ENCODE measurements at places on chromosomes 2 and 18. TPM values are rescaled to one million over a fixed set of nuclear protein-coding genes. Genes with fewer than 3 reads are reported as not detected.

Gene CARF
- 8.7 TPM for total RNA-seq

DNA sequence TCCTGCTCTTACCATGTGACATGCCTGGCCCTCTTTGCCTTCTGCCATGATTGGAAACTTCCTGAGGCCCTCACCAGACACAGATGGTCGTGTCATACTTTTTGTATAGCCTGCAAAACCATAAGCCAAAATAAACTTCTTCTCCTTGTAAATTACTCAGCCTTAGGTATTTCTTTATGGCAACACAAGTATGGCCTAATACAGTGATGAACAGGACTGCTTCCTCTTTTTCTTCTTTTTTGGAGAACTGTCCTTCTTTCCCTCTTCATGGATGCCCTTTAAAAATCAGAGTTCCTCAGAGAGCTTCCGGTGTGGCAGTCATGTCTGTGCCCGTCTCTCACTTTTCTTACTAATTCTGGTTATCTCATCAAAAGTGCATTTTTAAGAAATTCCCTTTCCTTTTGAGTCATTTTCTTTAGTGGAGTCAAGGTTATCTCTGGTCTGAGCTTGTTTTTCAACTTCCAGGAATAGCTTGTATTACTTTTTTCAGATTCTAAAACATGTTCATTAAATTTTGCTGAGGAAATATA is 9.2 kb upstream of the IL1A start:
- no peak overlapping the region for H3K27ac ChIP-seq
- no peak for DNase-seq
- no peaks in the 10 kb centered on the region for H3K36me3 ChIP-seq
- H3K4me1 ChIP-seq: peaks cover 8% of the 10 kb centered on the region
- H3K4me3 ChIP-seq: no peak overlapping the region

- H3K27me3 ChIP-seq: no peaks in the 10 kb centered on the region
- H3K4me1 ChIP-seq: no peaks in the 10 kb centered on the region
- H3K36me3 ChIP-seq: no peaks in the 10 kb centered on the region
- H3K27ac ChIP-seq: no peak overlapping the region
- no peak overlapping the region for H3K4me3 ChIP-seq
Observed at GRCh38 chr2:95063086-95063958, 37.8 kb downstream of the MAL start.

DNA sequence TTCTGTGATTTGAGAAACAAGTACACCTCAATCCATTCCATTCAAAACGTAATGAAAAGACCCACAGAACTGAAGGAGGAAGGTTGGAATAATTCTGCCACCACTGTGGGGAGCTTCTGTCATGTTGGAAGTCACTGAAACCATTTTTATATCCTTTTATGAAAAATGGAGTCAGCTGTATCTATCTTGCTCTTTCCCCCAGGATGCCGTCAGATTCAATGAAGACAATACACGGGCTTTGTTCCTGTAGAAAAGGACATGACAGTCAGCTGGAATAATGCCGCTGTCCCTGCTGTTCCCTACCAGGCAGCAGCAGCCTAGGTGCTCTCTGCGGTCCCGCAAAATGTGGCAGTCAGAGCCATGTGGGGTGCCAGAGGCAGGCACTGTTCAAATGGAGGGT is 52.5 kb upstream of the APCDD1 start:
- H3K4me3 ChIP-seq: no peak overlapping the region
- no peak overlapping the region for H3K27ac ChIP-seq
- H3K36me3 ChIP-seq: no peaks in the 10 kb centered on the region
- no peaks in the 10 kb centered on the region for H3K27me3 ChIP-seq
- no peaks in the 10 kb centered on the region for H3K4me1 ChIP-seq

Gene C2orf80
- total RNA-seq: not detected

- H3K4me1 ChIP-seq: no peaks in the 10 kb centered on the region
- no peaks in the 10 kb centered on the region for H3K36me3 ChIP-seq
- H3K4me3 ChIP-seq: no peak overlapping the region
- no peak for DNase-seq
- H3K27me3 ChIP-seq: no peaks in the 10 kb centered on the region
Observed at GRCh38 chr18:24631243-24632025, 171.0 kb downstream of the HRH4 start.

GRCh38 chr2:33645861-33646260 is 46.8 kb upstream of the FAM98A start:
- no peak overlapping the region for H3K27ac ChIP-seq
- no peak overlapping the region for H3K4me3 ChIP-seq
- H3K36me3 ChIP-seq: no peaks in the 10 kb centered on the region
- DNase-seq: no peak

Gene CEP192
- 21.9 TPM for total RNA-seq

- H3K4me1 ChIP-seq: no peaks in the 10 kb centered on the region
- H3K4me3 ChIP-seq: no peak overlapping the region
- no peak overlapping the region for H3K27ac ChIP-seq
Observed at GRCh38 chr2:237752761-237753165, 45.8 kb upstream of the RBM44 start.

DNA sequence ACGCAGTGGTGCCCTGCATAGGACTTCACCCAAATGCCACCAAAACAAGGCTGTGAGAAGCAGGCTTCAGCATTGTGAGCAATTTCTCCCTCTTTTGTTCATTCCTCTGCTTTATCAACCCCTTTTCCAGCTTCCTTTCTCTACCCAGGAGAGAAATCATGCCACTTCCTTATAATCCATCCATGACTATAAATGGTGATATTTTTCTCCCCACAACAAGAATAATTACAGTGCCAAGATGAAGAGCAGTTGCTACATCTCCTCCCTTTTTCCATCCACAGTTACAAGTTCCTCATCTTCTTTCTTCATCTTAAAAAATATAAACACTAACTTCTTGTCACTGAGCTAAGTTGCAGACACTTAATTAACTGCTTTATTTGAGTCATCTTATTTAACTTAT is 167.2 kb downstream of the ANTXR1 start:
- no peaks in the 10 kb centered on the region for H3K4me1 ChIP-seq
- no peaks in the 10 kb centered on the region for H3K27me3 ChIP-seq
- H3K27ac ChIP-seq: no peak overlapping the region
- no peak for DNase-seq

DNA sequence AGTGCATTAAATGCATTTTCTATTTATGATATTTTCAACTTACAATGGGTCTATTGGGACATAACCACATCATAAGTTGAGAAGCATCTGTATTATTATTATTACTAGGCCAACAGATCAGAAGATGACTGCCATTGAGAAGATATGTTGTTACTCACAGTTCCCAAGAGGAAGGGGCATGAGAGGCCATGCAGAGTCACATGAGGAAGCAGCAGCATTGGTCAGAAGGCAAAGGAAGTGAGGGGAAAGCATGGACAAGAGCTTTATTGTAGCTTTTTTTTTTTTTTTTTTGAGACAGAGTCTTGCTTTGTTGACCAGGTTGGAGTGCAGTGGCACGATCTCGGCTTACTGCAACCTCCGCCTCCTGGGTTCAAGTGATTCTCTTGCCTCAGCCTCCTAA is 66.2 kb upstream of the LCLAT1 start:
- H3K4me3 ChIP-seq: no peak overlapping the region
- H3K36me3 ChIP-seq: no peaks in the 10 kb centered on the region
- H3K4me1 ChIP-seq: no peaks in the 10 kb centered on the region
- no peaks in the 10 kb centered on the region for H3K27me3 ChIP-seq
- no peak for DNase-seq

Gene LOXHD1
- 0.19 TPM for total RNA-seq

DNA sequence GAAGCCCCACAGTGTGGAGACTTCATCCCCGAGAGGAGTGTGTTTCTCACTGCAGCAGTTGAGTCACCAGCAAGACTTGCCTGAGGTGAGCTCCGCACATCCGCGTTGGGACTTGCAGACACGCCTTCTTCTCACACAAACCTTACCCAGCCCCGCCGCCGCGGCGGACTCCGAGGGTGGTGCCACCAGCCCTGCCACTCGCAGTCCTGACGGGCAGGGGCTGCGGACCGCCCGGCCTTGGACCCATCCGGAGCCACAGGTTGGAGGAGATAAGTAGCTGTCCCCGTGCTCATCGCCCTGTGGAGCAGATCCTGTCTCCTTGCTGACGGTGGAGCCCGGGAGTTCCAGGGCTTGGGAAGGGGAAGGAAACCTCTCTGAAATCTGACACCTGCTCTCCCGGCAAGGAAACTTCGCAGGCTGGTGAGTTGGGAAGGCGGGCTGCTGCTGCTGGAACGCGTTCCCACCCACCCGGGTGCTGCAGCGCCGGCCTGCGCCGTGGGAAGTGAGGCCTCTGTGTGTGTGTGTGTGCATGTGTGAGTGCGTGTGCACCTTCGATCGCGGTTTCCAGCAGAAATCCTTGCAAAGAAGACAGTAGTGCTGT is at the start of gene RAB27B:
RAB27B (plus strand) TSS at position 197 of the 601 bp plus-strand sequence. CDS start 49,109 bp downstream, outside the sequence.
- peak within 1 kb of the TSS; percentile 65 for H3K4me3 ChIP-seq
- H3K4me1 ChIP-seq: no peaks in the 10 kb centered on the region
- H3K27ac ChIP-seq: peak within 1 kb of the TSS; percentile 25

Gene PLEK
- total RNA-seq: 1.9 TPM

- H3K4me3 ChIP-seq: no peak overlapping the region
- no peak overlapping the region for H3K27ac ChIP-seq
- H3K4me1 ChIP-seq: no peaks in the 10 kb centered on the region
- no peaks in the 10 kb centered on the region for H3K36me3 ChIP-seq
Observed at GRCh38 chr18:46040747-46041104, 31.3 kb downstream of the PSTPIP2 start.

Gene GULP1
- total RNA-seq: 33.6 TPM

DNA sequence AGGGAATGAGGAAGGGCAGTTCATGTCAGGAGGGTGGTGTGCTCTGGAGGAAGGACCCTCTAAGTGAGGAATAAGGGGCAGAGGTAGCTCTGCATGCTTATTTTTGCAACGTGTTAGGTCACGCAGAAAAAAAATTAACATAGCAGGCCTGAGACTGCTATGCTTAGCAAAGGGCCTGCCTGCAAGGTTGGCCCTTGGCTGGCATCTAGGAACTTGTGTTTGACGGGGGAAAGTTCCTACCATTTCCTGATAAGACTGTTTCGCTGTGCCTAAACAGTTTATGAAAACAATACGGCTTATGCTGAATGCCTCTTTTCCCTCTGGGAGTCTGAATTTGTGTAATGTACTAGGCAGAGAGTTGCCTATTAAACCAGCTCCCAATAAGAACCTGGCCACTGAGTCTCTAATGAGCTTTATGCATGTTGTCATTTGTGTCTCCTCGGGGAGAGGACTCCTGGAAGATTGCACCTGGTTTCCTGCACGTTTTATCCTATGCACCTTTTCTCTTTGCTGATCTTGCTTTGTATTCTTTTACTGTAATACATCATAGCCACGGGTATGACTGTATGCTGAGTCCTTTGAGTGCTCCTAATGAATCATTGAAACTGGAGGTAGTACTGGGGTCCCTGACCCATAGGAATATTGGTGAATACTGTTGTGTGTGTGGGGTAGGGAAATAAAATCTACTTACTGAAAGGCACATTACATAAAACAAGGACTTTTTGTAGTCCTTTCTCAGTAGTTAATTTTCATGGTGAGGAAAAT is 169.0 kb downstream of the PRPF40A start:
- no peak for DNase-seq
- no peak overlapping the region for H3K4me3 ChIP-seq
- no peaks in the 10 kb centered on the region for H3K36me3 ChIP-seq
- peaks cover 7% of the 10 kb centered on the region for H3K4me1 ChIP-seq
- H3K27me3 ChIP-seq: no peaks in the 10 kb centered on the region
- no peak overlapping the region for H3K27ac ChIP-seq

DNA sequence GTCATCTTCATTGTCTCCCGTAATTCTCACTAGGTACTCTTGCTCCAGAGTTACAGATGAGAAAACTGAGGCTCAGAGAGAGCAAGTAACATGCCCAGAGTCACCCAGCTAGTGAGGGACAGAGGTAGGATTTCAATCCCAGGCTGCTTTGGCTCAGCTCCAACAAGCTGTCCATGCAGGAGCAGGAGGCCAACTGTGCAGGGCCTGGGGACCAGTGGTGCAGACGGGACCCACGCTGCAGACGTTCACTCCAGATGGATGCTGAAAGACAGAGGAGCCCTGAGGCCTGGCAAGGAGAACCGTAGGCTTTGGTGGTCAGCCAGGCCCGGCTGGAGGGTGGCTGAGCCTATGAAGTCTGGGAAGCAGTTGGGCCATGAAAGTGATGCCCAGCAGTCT is 102.6 kb downstream of the MCFD2 start:
- no peaks in the 10 kb centered on the region for H3K4me1 ChIP-seq
- no peak overlapping the region for H3K27ac ChIP-seq
- H3K36me3 ChIP-seq: no peaks in the 10 kb centered on the region
- no peaks in the 10 kb centered on the region for H3K27me3 ChIP-seq
- H3K4me3 ChIP-seq: no peak overlapping the region
- DNase-seq: no peak

Gene EDAR
- total RNA-seq: 0.88 TPM

Gene NTSR2
- not detected for total RNA-seq

- no peak overlapping the region for H3K4me3 ChIP-seq
- no peaks in the 10 kb centered on the region for H3K4me1 ChIP-seq
- no peaks in the 10 kb centered on the region for H3K27me3 ChIP-seq
- H3K27ac ChIP-seq: no peak overlapping the region
- DNase-seq: no peak
- H3K36me3 ChIP-seq: no peaks in the 10 kb centered on the region
Observed at GRCh38 chr2:126843081-126843480, 55.6 kb upstream of the TEX51 start.

Gene TMEM247
- total RNA-seq: not detected

DNA sequence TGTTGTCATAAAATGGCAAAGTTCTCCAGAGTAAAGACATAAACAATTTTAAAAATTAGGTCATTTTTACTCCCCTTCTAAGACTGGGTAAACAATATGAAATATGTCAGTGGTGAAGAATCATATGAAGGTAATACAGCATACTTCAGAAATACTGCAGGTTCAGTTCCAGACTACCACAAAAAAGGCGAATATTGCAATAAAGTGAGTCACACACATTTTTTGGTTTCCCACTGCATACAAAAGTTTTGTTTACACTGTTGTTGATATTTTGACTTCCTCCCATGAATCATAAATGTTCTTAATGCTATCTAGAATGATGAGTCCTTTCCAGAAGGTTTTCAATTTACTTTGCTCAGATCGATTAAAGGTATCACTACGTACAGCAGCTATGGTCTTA is 73.5 kb downstream of the SMC6 start:
- H3K27me3 ChIP-seq: no peaks in the 10 kb centered on the region
- DNase-seq: no peak
- no peaks in the 10 kb centered on the region for H3K36me3 ChIP-seq
- no peak overlapping the region for H3K27ac ChIP-seq
- no peak overlapping the region for H3K4me3 ChIP-seq

DNA sequence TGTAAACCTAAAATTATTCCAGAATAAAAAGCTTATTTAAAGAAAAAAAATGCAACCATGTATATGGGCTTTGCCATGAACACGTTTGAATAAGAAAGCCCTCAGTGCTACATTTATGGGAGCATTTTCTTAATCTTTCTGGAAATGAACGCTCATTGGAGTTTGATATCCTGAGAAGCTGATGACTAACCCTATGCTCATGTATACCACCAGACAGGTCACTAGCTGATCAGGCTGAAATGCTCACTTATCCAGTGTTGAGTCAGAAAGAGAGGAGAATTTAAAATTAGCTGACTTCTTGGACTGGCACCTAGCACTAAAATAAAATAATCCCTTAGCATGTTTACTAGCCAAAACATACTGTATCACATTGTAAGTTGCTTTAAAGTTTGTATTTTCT is 254.9 kb upstream of the SIX3 start:
- H3K4me1 ChIP-seq: no peaks in the 10 kb centered on the region
- DNase-seq: no peak
- H3K27me3 ChIP-seq: no peaks in the 10 kb centered on the region
- H3K27ac ChIP-seq: no peak overlapping the region

Data from Peyer's patch (tissue), 4 donors.